ENCODE measurements at places on chromosomes 5 and 9. TPM values are rescaled to one million over a fixed set of nuclear protein-coding genes. Genes with fewer than 3 reads are reported as not detected.

DNA sequence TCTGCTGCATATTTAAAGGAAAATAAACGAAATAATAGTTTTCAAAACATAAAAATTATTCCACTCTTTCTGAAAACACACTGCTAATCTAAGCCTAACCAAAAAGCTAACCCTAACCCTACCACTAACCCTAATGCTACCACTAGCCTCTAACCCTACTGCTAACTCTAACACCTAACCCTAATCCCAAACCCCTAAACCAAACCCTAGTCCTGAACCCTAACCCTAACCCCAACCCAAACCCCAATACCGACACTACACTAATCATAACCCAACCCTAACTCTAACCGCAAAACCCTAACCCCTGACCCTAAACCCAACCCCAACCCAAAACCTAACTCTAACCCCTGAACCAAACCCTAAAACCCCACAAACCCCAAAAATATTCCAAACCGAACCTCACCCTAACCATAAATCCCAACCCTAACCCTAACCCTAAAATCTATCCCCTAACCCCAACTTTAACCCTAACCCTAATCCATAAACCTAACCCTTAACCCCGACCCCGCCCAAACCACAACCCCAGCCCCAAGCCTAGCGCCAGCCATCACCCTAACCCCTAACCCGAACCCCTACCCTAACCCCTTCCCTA lies 41.9 kb upstream of the PLEKHG4B start:
- no peak for DNase-seq
- H3K27me3 ChIP-seq: peaks cover 24% of the 10 kb centered on the region
- H3K4me1 ChIP-seq: no peaks in the 10 kb centered on the region
- no peak overlapping the region for H3K4me3 ChIP-seq
- H3K27ac ChIP-seq: no peak overlapping the region

Gene F2RL2
- 0.47 TPM for polyA plus RNA-seq

DNA sequence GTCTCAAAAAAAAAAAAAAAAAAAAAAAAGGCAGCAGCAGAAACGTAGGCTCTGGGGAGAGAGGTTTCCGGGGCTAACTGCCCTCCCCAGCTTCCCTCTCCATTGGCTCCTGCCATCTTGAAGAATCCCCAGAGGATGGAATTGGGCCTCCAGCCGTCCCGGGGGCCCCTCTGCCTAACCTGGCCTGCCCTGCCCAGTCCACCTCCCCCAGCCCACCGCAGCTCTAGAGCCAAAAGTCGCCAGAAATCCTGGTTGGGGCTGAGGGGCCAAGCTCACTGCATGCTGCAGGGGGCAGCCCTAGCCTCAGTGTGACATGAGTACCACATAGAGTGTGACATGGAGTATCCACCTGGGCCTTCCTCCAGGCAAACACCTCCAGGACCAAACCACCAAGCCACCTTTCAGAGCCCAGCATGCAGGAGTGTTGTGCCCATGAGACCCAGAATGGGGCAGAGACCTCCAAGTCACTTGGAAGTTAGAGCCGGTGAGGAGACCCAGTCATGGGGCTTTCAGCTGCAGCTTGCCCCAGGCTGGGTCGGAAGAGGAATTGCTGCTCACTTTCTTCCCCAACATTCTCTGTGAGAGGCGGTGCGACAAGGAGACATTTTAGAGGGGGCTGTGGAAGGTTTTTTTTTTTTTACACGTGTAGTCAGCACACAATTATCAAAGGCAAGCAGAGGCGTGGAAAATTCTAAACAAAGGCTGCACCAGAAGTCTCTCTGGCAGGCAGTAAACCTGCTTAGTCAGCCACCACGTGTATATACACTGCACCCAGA lies 17.6 kb downstream of the CD74 start:
- no peaks in the 10 kb centered on the region for H3K27me3 ChIP-seq
- peaks cover 100% of the 10 kb centered on the region for H3K36me3 ChIP-seq
- H3K27ac ChIP-seq: no peak overlapping the region
- no peak for DNase-seq
- no peak overlapping the region for H3K4me3 ChIP-seq

Gene IL33
- polyA plus RNA-seq: 121 TPM

DNA sequence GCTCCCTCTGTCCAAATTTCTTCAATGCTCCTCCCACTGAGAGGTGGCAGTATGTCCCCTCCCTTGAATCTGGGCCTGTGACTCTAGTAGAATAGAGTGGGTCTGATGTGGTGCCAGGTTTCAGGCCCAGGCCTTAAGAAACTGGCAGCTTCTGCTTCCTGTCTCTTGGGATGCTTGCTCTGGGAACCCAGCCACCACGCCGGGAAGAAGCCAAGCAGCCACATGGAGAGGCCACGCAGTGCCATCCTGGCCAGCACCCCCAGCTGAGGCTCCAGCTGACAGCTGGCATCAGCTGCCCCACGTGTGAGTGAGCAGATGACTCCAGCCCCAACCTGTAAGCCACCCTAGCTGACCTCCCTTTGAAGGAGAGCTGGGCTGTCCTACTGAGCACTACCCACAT lies 7.3 kb upstream of the TSPAN17 start:
- H3K36me3 ChIP-seq: no peaks in the 10 kb centered on the region
- no peak overlapping the region for H3K27ac ChIP-seq
- peaks cover 20% of the 10 kb centered on the region for H3K27me3 ChIP-seq
- no peak for DNase-seq
- H3K4me3 ChIP-seq: no peak overlapping the region

Measured in left lung (tissue), 14 donors.